Central memory CD4-positive, alpha-beta T cell (primary cell): ENCODE measurements at places on chromosomes 4 and X.
A peak's percentile ranks its signal among the peaks of the same experiment; 100 is the strongest.

GRCh38 chr4:85905761-85906160 lies 430.8 kb downstream of the ARHGAP24 start:
- DNase-seq: no peak

DNA sequence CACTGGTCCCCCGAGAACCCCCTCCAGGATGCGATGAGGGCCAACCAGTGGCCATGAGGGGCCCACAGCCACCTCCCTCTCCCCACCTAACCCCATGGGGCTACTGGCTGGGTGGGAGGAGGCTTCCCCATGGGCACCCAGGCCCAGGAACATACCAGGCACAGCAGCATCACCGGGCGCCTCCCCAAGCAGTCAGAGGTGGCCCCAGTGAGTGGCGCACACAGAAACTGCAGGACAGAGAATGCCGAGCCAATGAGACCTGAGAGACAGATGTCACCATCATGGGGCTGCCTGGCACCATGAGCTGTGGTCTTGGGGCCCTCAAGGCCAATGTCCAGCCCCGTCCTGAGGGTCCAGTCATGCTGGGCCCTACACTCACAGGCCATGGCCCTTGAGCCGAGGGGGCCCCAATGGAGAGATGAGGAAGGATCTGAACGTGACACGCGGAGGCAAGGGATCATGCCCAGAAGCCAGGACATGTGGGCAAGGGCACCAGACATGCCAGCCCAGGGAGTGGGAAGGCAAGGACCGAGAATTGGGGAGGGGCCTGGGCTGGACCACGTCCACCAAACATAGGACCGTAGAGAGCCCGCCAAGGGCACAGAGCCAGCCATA lies 30.1 kb downstream of the NOP14 start:
- DNase-seq: no peak

DNA sequence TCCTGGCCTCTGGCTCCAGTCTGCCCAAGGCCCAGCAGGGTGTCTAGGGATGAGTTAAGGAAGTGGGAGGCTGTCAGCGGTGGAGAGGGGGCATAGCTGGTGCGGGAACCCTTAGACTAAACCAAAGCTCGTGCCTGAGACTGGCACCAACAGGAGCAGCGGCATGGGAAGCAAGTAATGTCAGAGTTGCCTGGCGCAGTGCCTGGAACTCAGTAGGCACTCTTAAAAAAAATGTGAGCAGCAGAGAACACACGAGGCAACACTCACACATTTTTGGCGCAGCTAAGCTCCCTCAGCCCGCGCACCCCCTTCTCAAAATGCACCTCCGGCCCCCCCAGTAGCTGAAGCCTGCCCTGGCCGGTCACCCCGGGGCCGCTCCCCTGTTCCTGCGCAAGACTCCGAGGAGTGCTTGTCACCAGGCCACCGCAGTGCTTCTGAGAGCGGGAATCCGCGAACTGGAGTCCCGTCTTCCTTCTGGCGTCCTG lies 583 bp downstream of the GABRE start:
- no peak for DNase-seq

GRCh38 chr4:105709081-105709450 lies 482 bp downstream of the GSTCD start:
- peak; percentile 3 for DNase-seq

DNA sequence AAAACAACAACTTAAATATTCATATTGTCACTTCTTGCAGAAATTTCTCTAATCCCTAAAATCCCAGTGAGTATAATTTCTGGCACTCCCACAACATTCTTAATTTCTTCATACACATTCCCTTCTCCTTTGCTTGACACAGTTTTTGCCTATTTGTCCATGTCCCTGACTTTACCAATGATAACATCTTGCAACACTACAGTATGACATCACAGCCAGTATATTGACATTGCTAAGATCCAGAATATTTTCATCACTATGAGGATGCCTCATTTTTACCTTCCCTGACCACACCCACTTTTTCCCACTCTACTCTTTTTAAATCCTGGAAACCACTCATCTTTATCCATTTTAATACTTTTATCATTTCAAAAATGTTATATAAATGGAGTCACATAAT lies 292.3 kb upstream of the GK2 start:
- DNase-seq: no peak

GRCh38 chr4:25818371-25818871 lies 44.4 kb downstream of the SEL1L3 start:
- no peak for DNase-seq

GRCh38 chr4:1821679-1822567 lies 28.8 kb downstream of the FGFR3 start:
- DNase-seq: no peak
